Left hindlimb (tissue), 1 donor: ENCODE measurements at places on chromosomes 1 and 21.

GRCh38 chr21:25737421-25737820 is 2.6 kb downstream of the GABPA start:
- no peak for DNase-seq

DNA sequence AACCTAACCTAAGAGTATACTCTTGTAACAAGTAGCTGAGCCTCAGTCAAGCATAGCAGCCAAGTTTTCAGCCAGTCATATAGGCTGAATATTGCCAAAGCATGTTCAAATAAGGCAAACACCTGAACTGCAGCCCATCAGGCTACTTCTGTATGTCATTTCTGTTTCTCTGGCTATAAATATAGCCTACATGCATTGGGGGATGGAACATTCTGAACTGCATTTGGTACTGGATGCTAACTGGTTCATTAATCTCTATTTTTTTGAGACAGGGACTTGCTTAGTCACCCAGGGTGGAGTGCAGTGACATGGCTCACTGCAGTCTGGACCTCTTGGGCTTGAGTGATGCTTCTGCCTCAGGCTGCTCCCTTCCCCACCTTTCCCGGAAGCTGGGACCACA is 37.3 kb downstream of the MAST2 start:
- DNase-seq, result no peak

- no peak for DNase-seq
These were observed 9.1 kb downstream of the KDF1 start for GRCh38 chr1:26951216-26951615.

- no peak for DNase-seq
These were observed 205.2 kb downstream of the MATN1 start for GRCh38 chr1:30518186-30518585.

GRCh38 chr1:161200421-161200991 is 1.7 kb upstream of the ADAMTS4 start:
- peak; percentile 32 for DNase-seq

DNA sequence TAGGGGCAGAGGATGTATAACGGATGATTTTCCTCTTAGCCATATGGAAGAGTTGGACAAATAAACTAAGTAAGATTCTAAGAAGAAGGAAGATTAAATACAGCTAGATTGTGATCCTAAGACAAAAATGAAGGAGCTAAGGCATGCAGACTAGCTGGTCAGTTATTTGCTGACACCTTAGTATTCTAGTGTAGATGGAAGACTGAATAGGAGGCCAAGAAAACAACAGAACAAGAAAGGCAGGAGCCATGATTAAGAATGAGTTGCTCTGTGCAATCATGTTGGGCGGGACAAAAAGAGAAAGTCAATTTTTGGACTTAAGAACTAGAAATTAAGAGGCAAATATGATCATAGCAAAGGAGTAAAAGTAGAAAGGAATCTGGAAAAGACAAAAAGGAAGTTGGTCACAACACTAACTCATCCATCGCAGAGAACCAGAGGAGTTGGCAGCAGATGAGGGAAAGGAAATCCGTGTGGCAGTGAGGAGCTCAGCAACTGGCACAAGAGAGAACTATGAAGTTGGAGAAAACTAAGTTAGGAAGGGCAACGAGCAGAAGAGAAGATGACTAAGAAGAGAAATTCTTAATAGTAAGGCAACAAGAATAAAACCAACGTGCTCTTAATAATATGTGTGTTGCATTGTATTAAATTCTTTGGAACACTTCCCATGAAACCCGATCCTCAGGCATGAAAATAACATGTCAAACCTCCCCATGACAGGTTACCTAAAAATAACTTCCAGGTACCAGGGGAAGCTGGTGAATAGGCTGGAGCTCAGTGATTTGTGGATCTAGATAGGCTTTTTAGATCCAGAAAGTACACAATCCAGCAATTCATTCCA is 234.4 kb downstream of the LTN1 start:
- no peak for DNase-seq

DNA sequence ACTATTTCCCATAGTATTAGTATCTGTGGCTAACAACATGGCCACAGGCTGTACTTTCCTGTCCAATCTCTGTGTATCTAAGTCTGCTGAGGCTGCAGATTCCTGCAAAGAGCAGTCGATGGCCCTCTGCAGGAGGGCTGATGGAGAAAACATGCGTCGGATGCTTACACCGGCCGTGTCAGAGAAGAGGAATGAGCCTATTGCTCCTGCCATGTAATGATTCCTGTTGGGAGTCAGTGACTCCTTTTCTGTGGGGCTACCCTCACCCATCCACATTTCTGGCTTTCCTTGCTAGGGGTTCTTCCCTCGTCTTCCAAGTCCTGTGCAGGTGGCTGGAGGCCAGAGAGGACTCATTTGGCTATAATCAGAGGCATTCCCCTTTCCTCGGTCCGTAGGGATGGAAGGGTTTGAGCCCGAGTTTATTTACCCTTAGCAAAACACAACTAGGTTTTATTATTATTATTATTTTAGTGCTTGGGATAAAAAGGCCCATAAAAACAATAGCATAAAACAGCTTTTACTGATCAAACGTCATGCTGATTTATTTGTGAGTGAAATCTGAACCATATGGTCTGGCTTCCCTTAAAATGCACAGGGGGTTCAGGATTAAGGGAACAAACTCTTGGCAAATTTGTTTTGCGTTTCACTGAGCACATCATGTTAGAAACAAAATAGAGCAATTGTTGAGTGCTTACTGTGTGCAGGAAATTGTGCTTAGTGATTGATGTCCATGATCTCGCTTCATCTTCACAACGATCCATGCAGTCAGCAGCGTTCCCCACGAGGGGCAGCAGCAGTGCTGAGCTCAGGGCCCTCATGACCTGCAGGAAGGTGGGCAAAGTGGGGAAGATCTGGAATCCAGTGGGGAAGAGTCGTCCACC is 70.8 kb downstream of the KIF26B start:
- no peak for DNase-seq

DNA sequence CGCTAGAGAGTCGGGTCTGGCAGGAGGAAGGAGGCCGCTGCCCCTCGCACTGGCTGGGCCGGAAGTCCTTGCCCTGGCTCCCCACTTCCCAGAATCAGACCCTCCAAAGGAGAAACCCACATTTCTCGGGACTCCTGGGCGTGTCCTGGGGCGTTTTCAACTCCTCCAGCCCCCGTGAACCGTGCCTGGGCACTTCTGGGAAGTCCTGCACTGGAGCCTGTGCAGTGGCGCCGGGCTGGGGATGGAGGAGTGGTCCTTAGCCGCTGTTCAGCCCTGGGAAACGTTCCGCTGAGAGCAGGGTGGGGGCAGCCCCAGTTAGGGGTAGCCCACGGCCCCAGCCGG is 3.0 kb downstream of the IGSF21 start:
- no peak for DNase-seq

GRCh38 chr1:109785446-109786111 is 21.9 kb upstream of the EPS8L3 start:
- DNase-seq, result no peak

DNA sequence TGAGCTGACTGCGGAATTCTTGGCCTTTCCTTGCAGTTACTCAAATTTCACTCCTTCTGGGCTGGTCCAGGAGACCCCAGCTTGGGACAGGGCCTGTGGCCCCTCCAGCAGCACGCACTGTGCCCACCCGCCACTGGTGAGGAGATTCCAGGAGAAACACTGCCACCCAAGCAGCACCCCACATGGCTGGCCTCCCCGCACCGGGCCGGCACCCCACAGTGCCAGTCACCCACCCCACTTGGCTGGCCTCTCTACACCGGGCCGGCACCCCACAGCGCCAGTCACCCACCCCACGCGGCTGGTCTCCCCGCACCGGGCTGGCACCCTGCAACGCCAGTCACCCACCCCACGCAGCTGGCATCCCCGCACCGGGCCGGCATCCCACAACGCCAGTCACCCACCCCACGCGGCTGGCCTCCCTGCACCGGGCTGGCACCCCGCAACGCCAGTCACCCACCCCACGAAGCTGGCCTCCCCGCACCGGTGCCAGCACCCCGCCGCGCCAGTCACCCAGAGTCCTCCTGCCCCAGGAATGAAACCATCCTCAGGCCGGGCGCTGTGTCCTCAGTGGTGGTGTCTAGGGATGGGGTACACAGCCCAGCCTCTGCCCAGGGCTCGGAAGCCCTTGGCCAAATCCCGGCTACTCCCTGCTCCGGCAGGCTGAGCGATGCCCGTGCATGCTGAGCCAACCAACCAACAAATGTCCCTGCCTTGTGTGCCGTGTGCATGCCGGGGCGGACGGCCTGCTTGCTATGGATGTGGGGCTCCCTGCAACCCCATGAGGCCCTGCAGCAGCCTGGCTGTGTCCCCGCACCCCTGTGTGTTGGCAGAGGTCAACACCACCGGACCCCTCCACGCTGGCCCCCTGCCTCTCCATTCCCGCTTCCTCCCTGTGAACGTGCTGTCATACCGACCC is 38.6 kb upstream of the TSPEAR start:
- DNase-seq, result no peak

DNA sequence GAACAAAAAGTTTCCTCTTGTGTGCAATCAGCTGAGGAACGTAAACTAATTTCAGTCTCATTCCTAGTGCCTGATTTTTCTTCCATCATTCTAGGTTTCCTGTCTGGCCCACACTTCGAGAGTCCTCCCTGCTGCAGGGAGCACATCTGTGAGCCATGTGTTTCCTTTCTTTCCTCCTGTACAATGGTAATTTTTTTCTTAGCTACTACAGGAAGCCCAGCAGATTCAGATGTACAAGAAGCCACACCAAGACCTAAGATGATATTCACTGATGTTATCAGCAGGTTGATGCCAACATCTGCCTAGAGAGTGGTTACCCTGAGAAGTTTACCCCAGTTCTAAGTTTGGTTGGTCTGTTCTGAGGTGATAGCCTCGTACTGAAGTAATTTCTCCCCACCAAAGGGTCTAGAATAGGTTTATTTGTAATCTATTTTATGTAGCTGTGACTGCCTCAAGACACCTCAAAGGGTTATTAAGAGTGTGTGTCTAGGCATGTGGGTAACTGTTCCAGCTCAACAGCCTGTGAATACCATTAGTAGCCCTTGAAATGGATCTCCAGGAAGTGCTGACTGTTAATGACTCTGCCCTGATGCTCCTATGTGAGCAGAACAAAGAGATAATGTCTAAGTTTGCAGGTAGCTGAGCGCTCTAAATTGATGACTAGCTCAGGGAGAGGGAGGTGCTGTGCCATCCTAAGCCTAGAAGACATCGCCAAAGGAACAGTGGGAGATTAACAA is 31.7 kb upstream of the CLDN14 start:
- no peak for DNase-seq

DNA sequence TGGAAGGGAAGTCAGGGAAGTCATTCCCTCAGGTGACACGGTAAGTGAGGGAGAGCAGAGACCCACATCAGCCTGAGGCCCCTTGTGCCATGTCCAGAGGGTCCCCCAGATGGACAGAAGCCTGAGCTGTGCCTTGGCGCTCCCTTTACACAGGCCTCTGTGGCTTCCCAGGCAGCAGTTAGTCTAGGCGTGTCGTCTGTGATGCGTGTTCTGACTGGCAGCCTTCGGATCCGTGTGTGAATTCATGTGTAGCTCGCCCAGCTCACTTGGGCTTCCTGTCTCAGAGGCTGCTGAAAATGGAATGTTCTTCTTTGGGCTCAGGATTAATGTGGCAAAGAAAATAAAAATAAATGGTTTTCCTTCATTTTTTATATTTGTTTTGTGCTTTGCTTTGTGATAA is 28.3 kb downstream of the PRMT2 start:
- DNase-seq, result no peak

GRCh38 chr1:85019994-85020393 is 23.1 kb upstream of the MCOLN2 start:
- peak; percentile 37 for DNase-seq

- no peak for DNase-seq
These were observed 23.2 kb downstream of the CACNA1S start for GRCh38 chr1:201088901-201089525.

GRCh38 chr1:201721082-201722049 is 107.6 kb upstream of the IPO9 start:
- peak; percentile 28 for DNase-seq

GRCh38 chr1:197773856-197774255 is 1.4 kb downstream of the DENND1B start:
- no peak for DNase-seq

GRCh38 chr1:226655251-226656163 is 83.6 kb downstream of the ITPKB start:
- DNase-seq, result no peak
